Stimulated activated CD8-positive, alpha-beta memory T cell treated with anti-CD3 and anti-CD28 coated beads, Interleukin-4, amount 100 ng/mL, for 1 hour (primary cell): ENCODE measurements at places on chromosomes 11 and 22.

- DNase-seq: no peak
These were observed 767 bp downstream of the SLC43A1 start for GRCh38 chr11:57514538-57515331.

DNA sequence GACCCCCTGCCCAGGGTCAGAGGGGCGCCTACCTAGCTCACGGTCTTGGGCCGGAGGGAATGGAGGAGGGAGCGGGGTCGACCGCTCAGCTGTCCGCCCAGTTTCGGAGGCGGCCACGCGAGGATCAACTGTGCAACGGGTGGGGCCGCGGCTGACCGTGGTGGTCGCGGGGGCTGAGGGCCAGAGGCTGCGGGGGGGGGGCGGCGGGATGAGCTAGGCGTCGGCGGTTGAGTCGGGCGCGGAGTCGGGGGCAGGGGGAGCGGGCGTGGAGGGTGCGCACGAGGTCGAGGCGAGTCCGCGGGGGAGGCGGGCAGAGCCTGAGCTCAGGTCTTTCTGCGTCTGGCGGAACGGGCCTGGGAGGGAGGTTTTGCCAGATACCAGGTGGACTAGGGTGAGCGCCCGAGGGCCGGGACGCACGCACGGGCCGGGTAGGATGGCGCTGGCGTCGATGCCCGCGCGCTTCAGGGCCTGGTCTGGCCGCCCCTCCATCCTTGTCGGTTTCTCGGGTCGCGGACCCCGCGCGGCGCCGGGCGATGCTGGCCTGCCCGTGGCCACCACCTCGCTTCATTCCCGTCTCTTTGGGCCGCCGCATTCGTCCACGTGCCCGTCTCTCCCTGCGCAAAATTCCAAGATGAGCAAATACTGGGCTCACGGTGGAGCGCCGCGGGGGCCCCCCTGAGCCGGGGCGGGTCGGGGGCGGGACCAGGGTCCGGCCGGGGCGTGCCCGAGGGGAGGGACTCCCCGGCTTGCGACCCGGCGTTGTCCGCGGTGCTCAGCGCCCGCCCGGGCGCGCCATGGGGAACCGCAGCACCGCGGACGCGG lies at the start of gene DRD4:
DRD4 (plus strand) TSS at position 759 of the 822 bp plus-strand sequence; CDS start at position 795, 36 bp downstream.
- no peak for DNase-seq

- no peak for DNase-seq
These were observed 5.2 kb downstream of the SCYL1 start for GRCh38 chr11:65530157-65530496.

GRCh38 chr22:31958625-31959239 lies 14.4 kb downstream of the YWHAH start:
- DNase-seq: no peak

DNA sequence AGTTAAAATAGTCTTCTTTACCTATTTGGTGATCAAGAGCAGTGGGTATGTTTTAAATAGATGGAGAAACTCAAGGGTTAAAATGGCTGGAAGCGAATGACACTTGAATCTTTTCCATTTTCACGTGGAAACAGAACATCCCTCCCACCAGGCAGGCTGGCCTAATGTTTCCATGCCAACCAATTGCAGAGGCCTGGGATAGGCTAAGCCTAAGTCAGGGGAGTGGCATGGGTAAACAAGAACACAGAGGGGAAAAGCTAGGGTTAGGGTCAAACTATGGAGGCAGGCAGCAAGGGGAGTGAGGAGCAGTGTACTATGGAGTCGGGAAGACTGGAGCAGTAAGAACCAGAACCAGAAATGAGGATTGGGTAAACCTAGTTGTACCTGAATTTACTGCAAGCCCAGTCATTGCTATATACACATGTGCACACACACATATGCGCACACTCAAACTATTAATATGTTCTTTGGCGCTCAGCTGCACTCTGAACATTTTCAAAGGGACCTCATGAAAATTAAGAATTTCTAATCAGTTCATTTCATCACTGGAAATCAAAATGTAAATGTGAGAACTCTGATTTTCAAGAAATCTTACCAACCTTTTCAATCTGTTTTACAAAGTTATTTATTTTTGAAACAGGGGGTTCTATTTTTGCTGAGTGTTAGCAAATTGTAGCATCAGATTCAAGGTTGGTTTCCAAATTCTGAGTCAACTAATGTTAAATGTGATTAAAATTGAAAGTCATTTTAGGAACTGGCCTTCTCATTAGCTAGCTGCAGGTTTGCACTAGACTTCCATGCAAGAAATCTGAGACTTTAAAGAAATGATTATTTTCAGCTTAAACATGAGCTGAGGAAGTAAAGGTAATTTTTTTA lies 327.0 kb upstream of the CCDC90B start:
- DNase-seq: no peak

GRCh38 chr11:38693306-38693705 lies 2095.3 kb upstream of the RAG2 start:
- DNase-seq: no peak

- DNase-seq: no peak
These were observed 83.2 kb downstream of the TEAD1 start for GRCh38 chr11:12757416-12757815.

GRCh38 chr11:70501051-70501901 lies 102.9 kb downstream of the CTTN start:
- no peak for DNase-seq

- no peak for DNase-seq
These were observed 122.9 kb downstream of the DCDC1 start for GRCh38 chr11:31246451-31247165.

DNA sequence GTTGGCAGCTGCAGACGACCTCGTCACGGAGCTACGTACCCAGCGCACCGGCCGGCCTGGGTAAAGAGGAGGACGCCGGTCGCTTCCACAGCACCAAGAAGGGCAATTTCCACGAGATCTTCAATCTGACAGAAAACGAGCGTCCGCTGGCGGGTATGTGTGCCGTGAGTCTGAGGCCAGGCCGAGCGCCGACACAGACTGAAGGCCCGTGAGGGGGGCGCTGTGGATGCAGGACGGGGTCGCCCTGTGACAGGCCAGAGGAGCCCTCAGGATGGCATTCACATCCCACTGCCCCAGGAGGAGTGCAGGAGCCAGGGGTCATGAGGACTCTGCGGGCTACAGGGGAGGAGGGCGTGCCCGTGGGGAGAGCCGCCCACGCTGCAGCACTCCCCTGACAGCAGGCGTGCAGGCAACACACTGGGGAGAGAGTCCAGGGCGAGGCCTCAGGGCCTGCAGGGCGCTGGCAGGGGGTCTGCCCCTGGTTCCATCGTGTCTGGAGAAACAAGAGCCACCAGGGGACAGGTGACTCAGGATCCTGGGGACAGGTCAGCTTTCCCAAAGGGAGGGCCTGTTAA lies 53.6 kb downstream of the GRAMD4 start:
- DNase-seq: no peak

DNA sequence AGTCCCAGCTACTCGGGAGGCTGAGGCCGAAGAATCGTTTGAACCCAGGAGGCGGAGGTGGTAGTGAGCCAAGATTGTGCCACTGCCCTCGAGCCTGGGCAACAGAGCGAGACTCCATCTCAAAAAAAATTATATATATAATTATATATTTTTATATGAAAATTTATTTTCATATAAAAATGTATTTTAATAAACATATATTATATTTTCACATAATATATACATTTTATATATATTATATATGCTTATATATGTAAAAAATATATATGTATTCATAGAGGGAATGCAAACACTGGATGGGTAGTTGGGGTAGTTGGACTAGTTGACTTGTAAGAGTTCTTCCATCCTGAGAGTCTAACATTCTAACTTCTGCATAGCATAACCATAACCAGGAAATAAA lies 20.3 kb downstream of the DEUP1 start:
- DNase-seq: no peak

GRCh38 chr11:128934351-128934750 lies 8.3 kb downstream of the TP53AIP1 start:
- no peak for DNase-seq

DNA sequence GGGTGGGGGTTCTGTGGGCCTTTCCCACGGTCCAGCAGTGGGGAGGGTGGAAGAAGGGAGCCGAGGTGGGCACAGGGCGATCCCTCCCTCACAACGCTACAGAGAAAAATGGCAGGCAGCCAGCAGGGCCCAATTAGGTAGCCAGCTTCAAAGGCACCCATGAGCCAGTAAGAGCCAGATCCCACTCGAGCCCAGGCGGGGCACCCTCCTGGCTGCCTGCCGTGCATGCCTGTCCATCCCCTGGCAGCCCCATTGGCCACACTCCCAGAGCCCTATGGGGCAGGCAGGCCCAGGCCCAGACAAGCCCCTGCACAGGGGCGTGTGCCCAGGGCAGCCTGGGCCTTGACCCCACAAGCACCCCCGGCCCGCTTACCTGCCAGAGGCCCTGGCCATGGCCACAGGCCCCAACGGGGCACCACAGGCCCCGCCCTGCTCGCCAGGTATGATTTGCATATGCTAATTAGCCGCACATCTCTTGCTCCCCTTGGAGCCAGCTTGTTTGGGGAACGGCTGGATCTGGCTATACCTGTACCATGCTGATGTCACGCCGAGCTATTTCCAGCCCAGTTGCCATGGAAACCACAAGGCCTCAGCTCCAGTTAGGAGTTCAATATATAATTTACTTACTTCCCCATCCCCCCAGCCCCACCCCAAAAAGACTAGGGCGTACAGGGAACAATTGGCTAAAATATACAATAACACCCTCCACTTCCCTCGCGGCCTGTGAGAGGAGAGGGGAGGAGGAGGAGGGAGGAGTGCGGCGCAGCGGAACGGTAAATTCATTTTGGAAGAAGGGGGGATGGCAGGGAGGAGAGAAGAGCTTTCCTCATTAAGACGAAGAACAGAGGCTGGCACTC lies 47.5 kb upstream of the TCF20 start:
- no peak for DNase-seq

- no peak for DNase-seq
These were observed 106.0 kb downstream of the RPL27A start for GRCh38 chr11:8788616-8789015.

- no peak for DNase-seq
These were observed 43.4 kb upstream of the MN1 start for GRCh38 chr22:27844656-27845591.

DNA sequence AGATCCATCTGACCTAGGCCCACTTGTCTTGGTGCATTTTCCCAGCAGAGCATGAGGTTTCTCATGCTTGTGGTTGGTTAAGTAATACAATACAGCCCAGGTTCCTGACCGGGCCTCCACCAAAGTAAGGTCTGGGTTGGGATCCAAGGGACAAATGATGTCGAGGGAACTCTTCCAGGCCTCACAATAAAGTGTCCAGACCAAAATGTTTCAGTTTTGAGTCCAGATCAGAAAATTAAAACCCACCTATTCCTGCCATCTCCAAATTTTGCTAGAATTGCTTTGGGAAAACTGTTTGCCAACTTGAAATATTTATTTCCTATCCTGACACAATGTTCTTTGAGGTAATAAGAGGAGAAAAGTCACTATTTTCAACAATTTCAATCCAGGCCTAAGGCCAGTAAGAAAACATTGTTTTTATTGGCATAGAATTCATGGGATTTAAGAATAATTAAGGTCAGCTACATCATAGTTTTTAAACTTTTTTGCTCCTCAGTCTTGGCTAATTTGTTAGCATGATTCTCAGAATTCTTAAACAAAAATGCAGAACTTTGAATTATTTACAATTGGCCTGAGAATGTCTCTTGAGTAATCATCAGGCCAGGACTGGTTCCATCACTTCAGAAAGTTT lies 51.4 kb downstream of the ME3 start:
- DNase-seq: no peak

GRCh38 chr11:79119491-79120284 lies 321.1 kb downstream of the TENM4 start:
- no peak for DNase-seq

- DNase-seq: no peak
These were observed 7.9 kb upstream of the SCGB1A1 start for GRCh38 chr11:62410972-62411371.

DNA sequence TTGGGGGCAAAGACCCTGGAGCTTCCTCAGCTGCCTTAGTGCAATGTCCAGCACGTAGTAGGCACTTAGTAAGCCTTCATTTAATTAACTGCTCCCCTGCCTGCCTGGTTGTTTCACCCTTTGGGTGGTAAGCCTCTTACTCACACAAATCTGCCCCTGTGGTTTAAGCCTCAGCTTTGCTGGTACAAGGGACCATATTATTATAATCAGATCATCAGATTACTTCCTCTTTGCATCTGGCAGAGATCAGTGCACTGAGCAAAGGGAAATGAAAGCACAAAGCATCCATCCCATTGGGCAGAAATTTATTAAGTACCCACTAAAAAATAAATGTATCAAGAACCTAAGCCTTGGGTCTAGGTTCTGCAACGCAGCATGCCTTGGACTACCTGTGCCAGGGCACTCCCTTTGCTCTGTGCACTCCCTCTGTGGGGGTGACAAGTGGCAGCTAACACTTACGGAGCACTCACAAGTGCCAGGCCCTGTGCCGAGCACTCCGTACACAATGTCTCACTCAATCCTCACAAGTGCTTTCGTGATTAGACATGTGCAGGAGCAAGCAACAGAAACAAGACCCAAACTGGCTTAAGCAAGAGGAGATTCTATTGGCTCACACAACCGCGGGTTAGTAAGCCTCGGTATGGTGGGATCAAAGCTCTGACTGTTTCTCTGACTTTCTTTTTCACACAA lies 34.9 kb upstream of the DAGLA start:
- no peak for DNase-seq

- DNase-seq: no peak
These were observed 30.1 kb upstream of the KCNJ11 start for GRCh38 chr11:17418444-17419081.

- DNase-seq: no peak
These were observed 407.0 kb downstream of the BRD1 start for GRCh38 chr22:49420651-49421050.

DNA sequence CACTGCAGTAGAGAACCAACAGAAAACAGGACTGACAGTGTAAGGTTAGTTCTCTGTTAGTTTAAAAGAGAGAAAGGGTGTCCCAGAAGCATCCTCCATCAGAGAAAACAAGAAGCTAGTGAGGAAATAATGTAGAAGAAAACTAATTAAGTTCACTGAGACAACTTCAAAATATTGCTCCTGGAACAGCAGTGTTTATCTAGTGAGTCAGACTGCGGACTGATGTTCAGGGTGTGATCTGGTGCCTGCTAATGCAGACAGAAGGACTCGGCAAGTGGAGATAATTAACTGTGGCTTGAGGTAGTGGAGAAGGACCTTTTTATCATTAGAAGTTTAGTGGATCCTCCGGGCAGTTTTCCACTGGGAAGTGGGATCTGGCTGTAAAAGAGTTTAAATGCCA lies 55.4 kb downstream of the CDON start:
- no peak for DNase-seq
